RWPE1 (cell line): ENCODE measurements at places on chromosomes 12 and 14.

DNA sequence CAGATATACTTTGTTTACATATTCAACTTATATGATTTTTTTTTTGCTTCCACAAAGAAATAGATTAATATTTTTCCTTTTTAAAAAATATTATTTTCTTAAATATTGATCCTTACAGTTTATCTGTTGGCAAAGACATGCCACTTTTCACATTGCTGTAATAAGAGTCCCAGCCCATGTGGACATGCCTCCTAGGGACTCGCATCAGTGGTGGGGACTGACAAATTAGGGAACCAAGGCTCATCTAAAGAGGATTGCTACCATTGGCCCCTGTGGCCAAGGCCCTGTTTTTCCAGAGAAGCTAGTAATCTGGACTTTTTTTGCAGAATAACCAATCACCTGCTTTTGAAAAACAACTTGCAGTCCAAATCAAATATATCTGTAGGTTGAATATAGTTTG, 27.8 kb upstream of the BMAL2 start:
- no peak for DNase-seq

GRCh38 chr14:71590131-71590530, 342.1 kb upstream of the RGS6 start:
- no peak for DNase-seq

DNA sequence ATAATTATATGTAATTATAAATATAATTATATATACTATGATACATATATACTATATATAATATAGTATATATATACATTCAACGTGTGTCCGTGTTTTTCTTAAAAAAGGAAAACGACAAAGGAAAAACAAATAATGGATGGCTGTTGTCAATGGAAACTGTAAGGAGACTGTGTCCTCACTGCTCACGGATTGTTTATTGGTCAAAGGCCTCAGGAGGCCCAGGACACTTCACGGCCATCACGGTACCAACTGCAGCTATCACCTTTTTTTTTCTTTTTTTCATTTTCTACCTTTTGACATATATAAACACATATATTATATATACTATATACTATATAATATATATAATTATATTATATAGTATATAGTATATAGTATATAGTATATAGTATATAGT, 113.4 kb downstream of the SPTSSA start:
- no peak for DNase-seq

- no peak for DNase-seq
Measured at GRCh38 chr14:22666203-22666893, 22.2 kb upstream of the OR6J1 start.

DNA sequence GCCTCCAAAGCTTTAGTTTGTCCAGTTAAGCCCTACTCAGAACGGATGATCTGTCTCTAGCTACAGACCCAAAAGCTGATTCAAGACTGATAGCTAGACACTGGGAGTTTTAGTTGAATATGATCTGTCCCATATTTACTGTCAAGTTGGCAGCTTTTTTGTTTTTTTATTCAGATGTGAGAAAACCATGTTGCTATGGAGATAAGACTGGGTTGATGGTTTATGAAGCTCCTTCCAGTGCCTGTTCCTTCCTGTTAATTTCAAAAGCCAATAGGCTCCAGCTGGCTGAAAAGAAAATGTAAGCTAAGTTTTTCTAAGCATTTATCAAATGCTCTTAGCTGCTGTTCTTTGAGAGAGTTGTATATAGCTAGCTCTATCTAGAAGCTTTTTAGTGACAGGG, 4.7 kb downstream of the DYNLL1 start:
- no peak for DNase-seq
